ENCODE measurements at places on chromosomes 11 and 22.

GRCh38 chr11:877565-877964 is 33.0 kb downstream of the CHID1 start:
- ATAC-seq, result peak; percentile 40

- ATAC-seq, result no peak
These were observed 15.0 kb upstream of the PITPNB start for GRCh38 chr22:27934069-27934468.

DNA sequence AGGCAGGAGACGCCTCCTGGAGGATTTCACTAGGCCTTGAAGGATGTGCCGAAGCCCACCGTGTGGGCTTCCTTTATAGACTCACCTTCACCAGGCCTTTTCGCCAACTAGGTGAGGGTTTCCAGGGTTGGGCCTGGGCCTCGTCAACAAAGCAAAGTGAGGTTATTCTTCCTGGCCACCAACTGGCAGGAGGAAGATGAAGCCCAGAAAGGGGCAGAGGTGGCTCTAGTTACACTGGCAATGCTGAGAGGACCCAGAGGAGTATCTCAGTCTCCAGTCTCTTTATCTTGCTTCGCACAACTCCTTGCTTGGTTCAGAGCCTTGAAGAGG is 404 bp upstream of the RELT start:
- ATAC-seq, result no peak

- no peak for ATAC-seq
These were observed 209.8 kb downstream of the TBC1D22A start for GRCh38 chr22:46972256-46972655.

- ATAC-seq, result no peak
These were observed 7.7 kb upstream of the MN1 start for GRCh38 chr22:27809226-27809603.

GRCh38 chr11:104665641-104666040 is 232.6 kb downstream of the CASP12 start:
- ATAC-seq, result no peak

DNA sequence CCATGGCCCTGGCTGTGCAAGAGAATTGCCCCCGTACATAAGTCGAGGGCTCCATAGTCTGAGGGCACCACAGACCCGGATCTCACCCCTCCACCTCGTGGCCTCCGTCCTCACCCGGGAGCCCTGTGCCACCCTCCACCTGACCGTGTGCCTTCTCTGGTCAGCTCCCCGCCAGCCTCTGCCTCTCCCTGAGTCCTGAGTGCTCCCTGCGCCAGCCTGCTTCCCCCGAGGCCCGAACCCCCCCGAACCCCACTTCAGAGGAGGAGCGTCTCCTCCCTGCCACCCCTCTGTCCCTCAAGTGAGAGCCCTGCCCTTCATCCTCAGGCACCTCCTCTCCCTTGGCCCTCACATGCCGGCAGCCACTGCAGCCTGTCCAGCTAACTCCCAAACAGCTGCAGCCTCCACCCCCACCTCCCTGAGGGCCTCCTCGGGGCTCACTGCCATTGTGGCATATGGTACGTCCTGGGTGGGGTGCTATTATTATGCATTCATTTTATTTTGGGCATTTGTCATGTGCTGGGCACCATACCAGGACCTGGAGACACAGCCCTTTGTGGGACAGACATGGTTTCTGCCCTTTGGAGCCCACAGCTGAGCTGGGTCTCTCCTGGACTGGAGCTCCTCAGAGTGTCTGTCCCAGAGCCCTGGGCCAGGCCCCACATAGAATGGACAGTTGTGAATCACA is 67.2 kb downstream of the MYO7A start:
- ATAC-seq, result no peak

GRCh38 chr11:6695377-6695776 is 12.2 kb upstream of the MRPL17 start:
- peak; percentile 63 for ATAC-seq

- no peak for ATAC-seq
These were observed 1.4 kb downstream of the ZFPL1 start for GRCh38 chr11:65085446-65085845.

DNA sequence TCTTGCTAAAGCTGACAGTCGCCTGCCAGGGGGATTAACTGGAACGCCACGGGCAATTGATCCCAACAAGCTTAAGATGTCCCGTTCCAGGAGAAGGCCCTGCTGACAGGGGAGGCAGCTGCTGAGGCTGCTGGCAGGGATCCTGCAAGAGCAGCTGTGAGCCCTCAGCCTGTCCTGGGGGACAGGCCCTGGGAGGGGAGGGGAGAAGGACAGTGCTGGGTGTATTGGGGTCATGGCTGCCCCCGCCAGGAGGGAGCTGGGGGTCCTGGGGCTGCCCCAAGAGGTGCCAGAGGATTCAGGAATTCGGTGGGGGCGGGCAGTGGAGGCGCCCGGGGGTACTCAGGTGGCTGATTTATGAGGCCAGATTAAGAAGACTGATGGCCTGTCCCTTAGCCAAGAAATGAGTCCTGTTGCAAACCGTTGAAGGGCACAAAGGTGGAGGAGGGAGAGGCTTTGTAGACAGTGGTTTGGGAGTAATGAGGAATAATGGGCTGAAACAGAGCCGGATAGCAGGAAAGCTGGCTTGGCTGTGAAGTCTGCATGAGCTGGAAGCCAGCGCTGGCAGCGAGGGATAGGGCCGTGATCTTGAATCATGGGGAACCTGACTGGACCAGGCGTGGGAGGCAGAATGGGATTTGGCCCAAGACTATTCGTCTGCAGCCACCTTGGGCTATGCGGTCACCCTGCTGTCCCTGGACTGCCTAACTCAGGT is 133.5 kb downstream of the CACNA1I start:
- no peak for ATAC-seq

- peak; percentile 27 for ATAC-seq
These were observed 866 bp downstream of the EXPH5 start for GRCh38 chr11:108592591-108593213.

DNA sequence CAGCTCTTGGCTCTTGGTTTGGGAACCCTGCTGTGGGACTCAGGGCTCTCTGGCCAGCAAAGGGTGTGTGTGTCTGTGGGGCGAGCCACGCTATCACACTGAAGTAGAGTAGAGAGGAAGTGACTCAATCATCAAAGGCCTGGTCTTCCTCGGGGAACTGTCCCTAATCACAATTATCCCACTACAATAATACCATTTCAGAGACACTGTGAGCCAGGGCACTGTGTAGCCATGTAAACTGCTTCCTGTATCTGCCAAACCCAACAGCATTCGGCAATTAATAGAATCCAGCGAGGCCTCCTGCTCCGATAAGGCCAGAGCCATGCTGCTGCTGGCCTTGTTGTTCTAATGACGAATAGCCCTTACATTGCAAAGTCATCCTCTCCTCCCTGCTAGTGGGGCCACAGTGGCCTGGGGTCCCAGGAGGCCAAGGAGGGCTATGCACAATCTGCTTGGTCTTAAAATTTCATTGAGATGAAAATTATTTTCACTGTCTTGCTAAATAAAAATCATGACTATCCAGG is 49.8 kb upstream of the LMO2 start:
- no peak for ATAC-seq

- no peak for ATAC-seq
These were observed 5.9 kb downstream of the ACP2 start for GRCh38 chr11:47242596-47243192.

- ATAC-seq, result no peak
These were observed 73.6 kb upstream of the GRK3 start for GRCh38 chr22:25490896-25491295.

DNA sequence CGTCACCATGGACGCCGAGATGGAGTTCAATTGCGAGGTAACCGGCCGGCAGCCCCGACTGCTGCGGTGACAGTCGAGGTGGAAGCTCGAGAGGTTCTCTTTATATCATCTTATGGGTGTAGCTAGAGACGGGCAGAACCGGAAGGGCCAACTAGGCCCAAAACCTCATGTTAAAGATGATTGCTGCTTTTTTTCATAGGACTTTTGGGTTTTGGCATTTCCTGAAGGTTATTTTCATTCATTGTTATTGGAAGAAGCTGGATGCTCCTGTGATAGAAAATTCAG is 585 bp downstream of the NF2 start:
- ATAC-seq, result no peak

- ATAC-seq, result no peak
These were observed 9.0 kb upstream of the KCNQ1OT1 start for GRCh38 chr11:2708757-2709281.

DNA sequence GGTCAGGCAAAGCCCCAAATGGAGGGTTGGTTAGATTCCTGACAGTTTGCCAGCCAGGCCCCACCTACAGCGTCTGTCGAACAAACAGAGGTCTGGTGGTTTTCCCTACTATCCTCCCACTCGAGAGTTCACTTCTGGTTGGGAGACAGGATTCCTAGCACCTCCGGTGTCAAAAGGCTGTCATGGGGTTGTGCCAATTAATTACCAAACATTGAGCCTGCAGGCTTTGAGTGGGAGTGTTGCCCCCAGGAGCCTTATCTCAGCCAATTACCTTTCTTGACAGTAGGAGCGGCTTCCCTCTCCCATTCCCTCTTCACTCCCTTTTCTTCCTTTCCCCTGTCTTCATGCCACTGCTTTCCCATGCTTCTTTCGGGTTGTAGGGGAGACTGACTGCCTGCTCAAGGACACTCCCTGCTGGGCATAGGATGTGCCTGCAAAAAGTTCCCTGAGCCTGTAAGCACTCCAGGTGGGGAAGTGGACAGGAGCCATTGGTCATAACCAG is 4.7 kb upstream of the TTC36 start:
- ATAC-seq, result no peak

DNA sequence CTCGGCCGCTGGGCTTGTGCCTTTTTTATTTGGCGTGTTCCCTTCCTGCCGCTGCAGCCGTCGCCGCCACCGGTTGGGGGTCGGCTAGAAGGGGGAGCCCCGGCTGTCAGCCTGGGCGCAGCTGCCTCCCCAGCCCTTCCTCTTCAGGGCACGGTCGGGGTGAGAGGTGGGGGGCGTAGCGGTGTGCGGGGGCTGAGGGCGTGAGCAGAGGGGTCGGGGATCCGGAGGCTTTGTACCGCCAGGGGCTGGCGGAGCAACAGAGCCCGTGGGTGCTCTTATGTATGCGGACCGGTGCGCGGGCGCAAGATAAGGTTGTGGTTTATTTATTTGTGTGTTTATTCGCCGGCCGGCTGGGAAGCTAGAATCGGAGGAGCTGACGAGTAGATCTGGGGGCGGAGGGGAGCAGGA is 477 bp downstream of the ZBTB16 start:
- ATAC-seq, result peak; percentile 38

GRCh38 chr11:128587415-128587814 is at the start of gene ETS1:
TSS of gene ETS1 (minus strand) at chr11:128587558. CDS start at chr11:128573130, 14,428 bp downstream.
- ATAC-seq, result no peak

DNA sequence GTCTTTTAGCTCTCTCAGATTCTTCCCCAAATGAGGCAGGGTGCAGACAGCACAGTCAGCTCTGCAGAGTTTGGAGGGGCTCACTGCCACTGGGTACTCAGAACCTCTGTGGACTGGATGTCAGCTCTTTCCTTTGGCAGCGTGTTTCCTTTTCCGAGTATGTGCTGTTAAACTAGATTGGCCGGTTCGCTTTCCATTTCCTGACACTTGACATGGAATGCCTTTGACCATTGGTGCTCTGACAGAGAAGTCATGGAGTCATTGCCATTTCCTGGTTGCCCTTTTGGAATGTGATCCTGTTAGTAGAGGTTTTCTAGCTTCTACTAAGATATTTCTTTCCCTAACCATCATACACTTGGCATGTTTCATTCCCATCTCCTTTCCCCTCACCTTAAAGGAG is 86.7 kb downstream of the SWAP70 start:
- no peak for ATAC-seq

DNA sequence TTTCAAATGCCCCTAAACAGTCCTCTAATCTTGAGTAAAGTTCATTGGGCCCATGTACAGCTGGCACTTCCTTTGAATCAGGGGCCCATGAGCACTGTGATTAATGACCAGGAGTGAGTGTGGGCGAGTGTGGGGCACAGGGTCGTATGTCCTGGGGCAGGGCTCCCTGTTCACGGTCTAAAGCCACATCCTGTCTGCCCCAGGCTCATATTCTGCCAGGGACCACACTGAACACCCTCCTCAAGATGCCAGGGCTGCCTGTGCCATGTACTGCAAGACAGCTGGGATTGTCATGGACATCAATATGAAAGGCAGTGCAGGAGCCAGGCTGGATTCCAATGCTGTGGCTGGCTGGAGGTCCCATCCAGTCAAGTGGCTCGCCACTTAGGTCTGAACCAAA is 130.5 kb downstream of the KIRREL3 start:
- no peak for ATAC-seq

GRCh38 chr11:122202161-122202950 is 86.3 kb upstream of the BLID start:
- ATAC-seq, result no peak

DNA sequence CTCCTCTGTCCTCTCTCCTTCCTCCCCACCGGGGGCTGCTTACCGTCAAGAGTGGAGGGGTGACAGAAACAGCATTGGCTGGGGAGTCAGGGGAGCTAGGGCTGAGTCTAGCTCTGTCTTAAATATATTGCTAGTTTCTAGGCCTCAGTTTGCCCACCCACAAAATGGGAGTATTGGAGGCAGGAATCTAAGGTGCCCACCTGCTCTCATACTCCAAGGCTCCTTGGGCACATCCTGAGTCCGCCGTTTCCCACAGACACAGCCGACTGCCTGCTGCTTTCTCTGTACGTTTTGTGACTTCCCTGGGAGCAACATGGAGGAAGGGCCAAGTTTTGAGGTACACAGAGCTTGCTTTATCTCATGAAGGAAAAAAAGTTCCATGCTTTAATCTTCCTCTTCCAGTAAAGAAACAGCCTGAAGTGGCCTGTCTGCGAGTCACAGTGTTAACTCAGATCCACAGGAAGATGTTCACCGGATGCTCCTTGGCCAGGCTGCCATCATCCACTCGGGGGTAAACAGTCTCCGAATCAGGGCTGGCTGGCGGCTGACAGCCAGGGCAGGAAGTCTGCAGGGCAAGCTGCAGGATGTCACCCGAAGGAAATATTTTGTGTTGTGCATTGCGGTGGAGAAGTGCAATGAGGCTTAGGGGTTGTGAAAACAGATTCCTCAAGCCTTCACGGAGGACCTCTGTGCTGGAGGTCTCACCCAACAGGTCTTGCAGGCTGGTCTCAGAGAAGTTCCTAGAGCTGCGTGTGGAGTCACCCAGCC is 11.0 kb upstream of the CERK start:
- peak; percentile 34 for ATAC-seq

GRCh38 chr11:79543101-79543500 is 102.3 kb upstream of the TENM4 start:
- no peak for ATAC-seq

GRCh38 chr11:64858467-64859263 is 14.2 kb upstream of the CDC42BPG start:
- ATAC-seq, result peak; percentile 66

GRCh38 chr11:126468102-126468521 is 112.6 kb downstream of the ST3GAL4 start:
- no peak for ATAC-seq
